ENCODE measurements at places on chromosomes 3 and 15. TPM values are rescaled to one million over a fixed set of nuclear protein-coding genes. Genes with fewer than 3 reads are reported as not detected.
A peak's percentile ranks its signal among the peaks of the same experiment; 100 is the strongest.

Gene SELENOK
- 10.1 TPM for total RNA-seq

- no peak for DNase-seq
These were observed 276.6 kb upstream of the THBS1 start for GRCh38 chr15:39304201-39304841.

DNA sequence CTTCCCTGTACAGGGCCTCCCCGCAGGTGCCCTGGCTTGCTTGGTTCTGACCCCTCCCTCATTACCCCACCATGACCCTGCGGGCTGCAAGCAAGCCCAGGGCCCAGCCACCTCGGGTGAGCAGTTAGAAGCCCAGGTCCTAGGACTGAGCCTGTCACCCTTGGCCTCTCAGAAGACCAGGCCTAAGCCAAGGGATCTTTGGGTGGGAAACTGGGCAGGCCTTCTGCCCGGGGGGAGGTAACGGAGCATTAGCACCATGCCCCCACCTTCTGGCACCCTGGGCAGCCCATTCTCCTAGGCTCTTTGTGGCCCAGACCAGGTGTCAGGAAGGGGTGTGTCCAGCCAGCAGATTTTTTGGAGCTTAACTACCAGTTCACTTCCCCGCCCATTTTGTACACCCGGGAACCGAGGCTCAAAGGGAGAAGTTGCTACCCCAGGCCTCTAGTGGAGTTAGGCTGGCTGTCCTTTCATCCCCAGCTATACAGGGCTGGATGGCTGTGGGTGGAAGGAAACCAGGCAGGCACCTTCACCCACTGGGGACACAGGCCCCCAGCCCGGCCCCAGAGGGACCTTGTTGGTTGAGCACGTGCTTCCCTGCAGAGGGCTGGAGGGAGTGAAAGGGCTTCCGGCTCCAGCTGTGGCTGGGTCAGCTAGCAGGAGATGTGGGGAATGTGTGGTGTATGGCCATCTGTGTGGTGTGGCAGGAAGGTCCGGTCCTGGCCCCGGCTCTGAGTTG, 1.4 kb downstream of the CSK start:
- peak; percentile 45 for DNase-seq

Gene SLC24A5
- not detected for total RNA-seq

Gene MOBP
- total RNA-seq, result not detected

GRCh38 chr3:177551431-177551836, 354.2 kb upstream of the TBL1XR1 start:
- no peak for DNase-seq

- no peak for DNase-seq
These were observed 191.3 kb downstream of the ZMAT3 start for GRCh38 chr3:178880274-178880673.

- DNase-seq, result no peak
These were observed 32.1 kb upstream of the B3GALNT1 start for GRCh38 chr3:161137260-161137659.

GRCh38 chr3:138455801-138456716, 21.6 kb downstream of the ESYT3 start:
- DNase-seq, result no peak

- DNase-seq, result peak; percentile 46
These were observed 540 bp upstream of the PPP1R2 start for GRCh38 chr3:195543500-195544229.

Gene CLSTN2
- total RNA-seq, result 0.17 TPM

DNA sequence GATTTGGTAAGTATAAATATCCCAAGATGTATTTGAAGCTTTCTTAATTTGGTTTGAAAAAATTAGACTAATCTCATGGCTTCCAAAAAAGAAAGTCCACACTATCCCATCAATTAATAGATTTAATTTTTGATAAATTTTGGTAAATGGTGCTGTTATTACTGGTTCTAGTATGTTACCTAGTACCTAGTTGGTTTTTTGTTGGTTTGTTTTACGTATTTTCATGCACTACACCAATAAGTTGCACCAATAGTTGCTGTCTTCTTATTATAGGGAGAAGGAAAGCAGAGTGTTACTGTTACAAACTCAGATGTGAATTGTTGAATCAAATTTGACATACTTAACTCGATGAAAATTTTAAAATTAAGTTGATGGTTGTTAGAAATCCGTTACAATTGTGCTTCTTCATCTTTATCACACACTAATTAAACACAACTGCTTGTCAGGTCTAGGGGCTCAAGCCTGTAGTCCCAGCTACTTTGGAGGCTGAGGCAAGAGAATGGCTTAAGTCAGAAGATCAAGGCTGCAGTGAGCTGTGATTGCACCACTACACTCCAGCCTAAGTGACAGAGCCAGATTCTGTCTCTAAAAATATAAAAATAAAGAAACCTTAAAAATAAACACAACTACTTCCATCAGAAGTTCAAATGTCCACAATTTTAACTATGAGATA, 23.1 kb upstream of the MBNL1 start:
- no peak for DNase-seq

DNA sequence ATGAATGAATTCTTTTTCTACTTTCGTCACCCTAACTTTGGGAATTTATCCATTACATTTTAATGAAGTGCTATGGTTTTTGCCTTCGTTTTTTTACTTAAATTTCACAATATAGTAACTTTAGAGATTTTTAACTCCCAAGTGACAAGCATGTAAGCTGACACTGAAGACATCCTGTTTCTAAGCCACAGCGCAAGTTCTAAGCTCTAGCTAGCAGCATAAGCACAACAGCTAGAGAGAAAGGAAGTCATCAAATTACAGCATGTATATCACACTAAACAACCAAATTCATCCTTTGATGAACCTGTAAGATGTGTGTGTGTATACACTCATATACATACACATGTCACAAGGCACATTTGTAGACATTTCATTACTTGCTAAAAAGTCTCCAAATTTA, 119.3 kb downstream of the P3H2 start:
- no peak for DNase-seq

- DNase-seq, result no peak
These were observed 140.1 kb upstream of the IL12A start for GRCh38 chr3:159848348-159849118.

Gene CD200R1L
- not detected for total RNA-seq

DNA sequence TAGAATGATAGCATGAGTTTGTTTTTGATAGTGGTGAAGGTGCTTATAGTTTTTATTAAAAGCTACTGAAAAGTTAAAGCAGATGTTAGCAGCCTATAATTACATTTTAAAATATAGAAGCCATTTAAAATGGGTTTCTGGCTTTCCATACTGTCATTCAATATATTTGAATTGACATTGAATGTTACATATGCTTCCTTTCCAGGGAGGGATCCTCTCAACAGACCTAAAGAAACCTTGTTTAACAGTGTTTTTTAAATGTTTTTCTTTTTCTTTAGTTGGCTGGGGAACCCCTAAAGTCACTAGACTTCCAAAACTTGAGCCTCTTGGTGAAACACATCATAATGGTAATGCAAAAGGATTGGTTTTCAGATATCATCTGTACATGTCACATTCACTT, 12.2 kb downstream of the DHFR2 start:
- no peak for DNase-seq

DNA sequence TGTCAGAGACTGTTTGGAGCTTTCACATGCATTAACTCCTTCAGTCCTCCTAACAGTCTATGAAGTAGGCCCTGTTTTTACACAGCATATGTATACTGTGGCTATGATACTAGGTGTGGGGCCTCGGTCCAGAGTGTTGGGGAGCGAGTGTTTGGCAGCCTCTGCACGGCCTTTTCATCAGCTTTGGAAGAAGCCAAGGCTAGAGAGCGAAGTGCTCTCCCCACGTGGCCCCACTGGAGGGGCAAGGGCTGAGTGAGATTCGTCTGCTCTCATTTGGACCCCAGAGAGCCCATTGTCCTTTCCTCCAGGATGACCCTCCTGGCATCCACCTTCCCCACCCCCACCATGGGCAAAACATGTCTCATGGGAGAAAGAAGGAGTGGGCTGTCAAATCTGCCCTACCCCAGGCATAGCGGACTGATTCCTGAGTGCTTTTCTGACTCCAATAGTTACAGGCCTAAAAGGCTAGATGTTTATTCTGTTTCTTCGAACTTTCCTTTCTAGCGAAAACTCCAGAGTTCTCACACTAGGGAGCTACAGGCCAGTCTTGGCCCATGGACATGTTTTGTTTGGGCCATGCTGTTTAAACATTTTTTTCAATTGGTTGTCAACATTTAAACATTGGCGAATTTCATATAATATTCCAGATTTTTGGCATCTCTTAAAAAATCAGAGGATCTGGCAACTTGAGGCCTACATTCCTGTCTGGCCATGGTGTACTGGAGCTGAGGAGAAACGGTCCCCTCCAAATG, 76.0 kb downstream of the EEFSEC start:
- no peak for DNase-seq

- DNase-seq, result peak; percentile 61
These were observed 101.5 kb downstream of the MYRIP start for GRCh38 chr3:39910826-39911464.

GRCh38 chr3:64398476-64398875, 173.2 kb upstream of the PRICKLE2 start:
- DNase-seq, result no peak

Gene RTP1
- not detected for total RNA-seq

GRCh38 chr3:112087746-112088145, 1.6 kb downstream of the C3orf52 start:
- DNase-seq, result no peak

DNA sequence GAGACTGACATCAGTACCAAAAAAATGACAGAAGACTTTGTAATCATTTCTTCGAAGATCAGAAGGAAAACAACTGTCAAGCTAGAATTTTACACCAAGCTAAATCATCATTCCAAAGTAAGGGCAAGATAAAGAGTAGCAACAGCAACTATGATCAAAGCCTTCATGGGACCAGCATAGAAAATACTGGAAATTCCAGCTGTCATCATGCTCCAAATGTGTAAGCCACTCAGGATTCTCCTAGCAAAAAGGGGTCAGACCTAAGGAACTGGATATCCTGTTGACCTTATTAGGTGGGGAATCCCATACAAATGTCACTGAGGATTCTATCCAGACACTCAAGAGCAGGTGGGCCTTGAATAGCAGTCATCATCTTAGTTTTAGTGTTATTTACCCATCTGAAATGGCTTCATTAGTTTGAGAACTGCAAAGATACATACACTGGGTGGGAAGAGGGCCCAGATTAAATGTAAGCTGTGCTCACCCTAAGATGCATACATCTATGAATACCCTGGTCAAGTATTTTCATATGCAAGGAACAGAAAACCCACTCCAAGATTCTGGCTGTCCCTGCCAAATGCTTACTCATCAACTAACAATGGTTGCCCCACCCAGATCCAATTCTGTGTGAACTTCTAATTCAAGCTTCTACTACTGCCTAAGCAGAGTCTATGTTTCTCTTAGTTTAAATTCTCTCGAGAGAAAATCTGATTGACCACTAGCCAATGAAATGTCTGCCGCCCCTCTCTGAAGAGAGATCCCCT, 33.5 kb downstream of the CLDN18 start:
- DNase-seq, result no peak

GRCh38 chr3:62365391-62366125, 7.8 kb downstream of the FEZF2 start:
- DNase-seq, result no peak

DNA sequence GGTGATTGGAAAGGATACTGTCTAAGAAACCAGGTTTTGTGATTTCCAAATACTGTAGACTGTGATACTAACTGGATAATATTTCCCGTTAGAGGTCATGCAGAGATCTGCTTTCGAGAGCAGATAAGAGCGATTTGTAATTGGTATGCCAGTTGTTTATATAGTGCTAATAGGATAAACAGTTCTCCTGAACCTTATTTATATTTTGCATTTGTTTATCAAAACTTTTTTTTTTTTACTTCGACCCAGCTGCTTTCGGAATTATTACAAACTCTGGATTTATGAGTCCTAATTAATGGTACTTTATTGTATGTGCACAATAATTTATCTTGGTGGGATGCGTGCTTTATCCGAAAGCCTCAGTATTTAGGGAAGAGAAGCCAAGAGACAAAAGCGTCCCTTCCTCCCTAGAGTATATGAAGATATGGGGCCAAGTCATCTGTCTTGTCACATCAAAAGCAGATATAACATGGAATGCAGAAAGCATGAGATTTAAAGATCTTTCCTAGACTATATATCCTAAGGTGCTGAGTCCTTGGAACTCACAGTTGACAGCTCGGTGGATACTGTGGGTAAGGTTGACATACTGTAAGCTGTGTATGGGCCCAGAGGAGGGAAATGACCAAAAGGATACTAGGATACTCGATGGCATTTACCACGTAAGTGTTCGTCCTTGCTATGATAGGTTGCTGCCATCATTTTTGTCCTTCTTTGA, 62.2 kb downstream of the SMAD6 start:
- DNase-seq, result no peak

DNA sequence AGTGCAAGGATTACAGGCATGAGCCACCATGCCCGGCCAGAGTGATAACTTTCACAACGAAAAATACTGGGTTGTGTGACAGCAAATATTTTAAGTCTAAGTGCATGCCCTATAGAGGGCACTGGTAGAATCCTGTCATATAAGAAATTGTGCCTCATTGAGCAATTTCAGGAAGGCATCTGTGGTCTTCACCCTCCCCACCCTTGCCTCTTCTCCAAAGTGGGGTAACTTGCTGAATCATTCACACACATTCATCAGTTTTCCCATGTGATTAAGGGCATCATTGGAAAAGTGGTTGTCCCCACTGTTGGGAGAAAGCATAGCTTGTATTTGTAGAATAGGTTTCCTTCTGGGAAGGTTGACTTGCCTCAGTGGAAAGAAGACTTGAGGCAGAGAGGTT, 9.2 kb downstream of the MITF start:
- no peak for DNase-seq

All from dermis blood vessel endothelial cell (primary cell).